ENCODE measurements at places on chromosomes 12 and 14. TPM values are rescaled to one million over a fixed set of nuclear protein-coding genes. Genes with fewer than 3 reads are reported as not detected.
A peak's percentile ranks its signal among the peaks of the same experiment; 100 is the strongest.

CLEC4E gene
- 3.2 TPM for total RNA-seq

RERG gene
- total RNA-seq: 3.2 TPM

FAM90A1 gene
- total RNA-seq: 0.64 TPM

SERPINA3 gene
- total RNA-seq: 3.3 TPM

DNA sequence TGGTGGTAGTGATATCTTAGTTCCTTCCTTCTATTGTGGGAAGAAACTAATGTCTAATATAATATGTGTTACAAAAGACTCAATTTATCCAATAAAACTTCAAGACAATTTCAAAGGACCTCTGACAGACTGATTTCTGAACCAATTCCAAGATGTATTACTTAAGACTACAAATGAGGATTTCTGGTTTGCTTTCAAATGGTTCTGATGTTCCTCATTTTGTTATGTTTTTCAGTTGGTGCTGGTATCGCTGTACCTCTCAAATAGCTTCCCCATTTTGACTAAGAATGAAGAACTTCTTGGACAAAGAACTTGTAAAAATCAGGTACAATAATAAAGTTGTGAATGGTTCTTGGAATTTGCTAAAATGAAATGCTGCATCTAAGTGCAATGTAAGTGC is 19.4 kb upstream of the MBIP start:
- no peak for DNase-seq
- no peaks in the 10 kb centered on the region for H3K4me1 ChIP-seq
- H3K27ac ChIP-seq: no peak overlapping the region
- no peaks in the 10 kb centered on the region for H3K27me3 ChIP-seq
- H3K4me3 ChIP-seq: no peak overlapping the region
- no peaks in the 10 kb centered on the region for H3K36me3 ChIP-seq

- H3K36me3 ChIP-seq: no peaks in the 10 kb centered on the region
- no peak overlapping the region for H3K27ac ChIP-seq
- no peak overlapping the region for H3K4me3 ChIP-seq
- H3K27me3 ChIP-seq: no peaks in the 10 kb centered on the region
- peaks cover 72% of the 10 kb centered on the region for H3K4me1 ChIP-seq
These were observed 28.5 kb downstream of the DAAM1 start for GRCh38 chr14:59217011-59217410.

DNA sequence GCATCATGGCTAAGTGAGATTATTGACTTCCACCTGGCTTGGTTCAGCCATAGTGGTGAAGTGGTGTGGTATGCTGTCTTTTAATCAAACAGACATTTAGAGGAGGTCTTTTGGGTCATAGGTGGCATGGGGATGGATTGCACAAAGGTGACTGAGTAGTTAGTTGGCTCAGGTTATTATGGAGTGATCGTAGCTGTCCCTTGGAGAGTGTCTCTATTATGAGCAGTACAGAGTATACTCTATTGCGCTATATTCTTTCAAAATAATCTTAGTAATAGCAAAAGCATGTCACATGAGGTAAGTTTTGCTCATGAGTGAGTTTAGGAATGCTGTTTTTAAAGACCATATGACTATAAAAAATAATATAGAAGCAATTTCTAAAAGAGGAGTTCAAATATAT is 60.4 kb downstream of the RASSF8 start:
- no peak overlapping the region for H3K4me3 ChIP-seq
- no peak for DNase-seq
- H3K36me3 ChIP-seq: no peaks in the 10 kb centered on the region
- no peaks in the 10 kb centered on the region for H3K27me3 ChIP-seq
- no peaks in the 10 kb centered on the region for H3K4me1 ChIP-seq

- no peaks in the 10 kb centered on the region for H3K36me3 ChIP-seq
- no peak for DNase-seq
- peak overlapping the region; percentile 2 for H3K4me3 ChIP-seq
- no peaks in the 10 kb centered on the region for H3K27me3 ChIP-seq
- H3K4me1 ChIP-seq: peaks cover 90% of the 10 kb centered on the region
These were observed 2.9 kb downstream of the CLMN start for GRCh38 chr14:95316821-95317220.

DNA sequence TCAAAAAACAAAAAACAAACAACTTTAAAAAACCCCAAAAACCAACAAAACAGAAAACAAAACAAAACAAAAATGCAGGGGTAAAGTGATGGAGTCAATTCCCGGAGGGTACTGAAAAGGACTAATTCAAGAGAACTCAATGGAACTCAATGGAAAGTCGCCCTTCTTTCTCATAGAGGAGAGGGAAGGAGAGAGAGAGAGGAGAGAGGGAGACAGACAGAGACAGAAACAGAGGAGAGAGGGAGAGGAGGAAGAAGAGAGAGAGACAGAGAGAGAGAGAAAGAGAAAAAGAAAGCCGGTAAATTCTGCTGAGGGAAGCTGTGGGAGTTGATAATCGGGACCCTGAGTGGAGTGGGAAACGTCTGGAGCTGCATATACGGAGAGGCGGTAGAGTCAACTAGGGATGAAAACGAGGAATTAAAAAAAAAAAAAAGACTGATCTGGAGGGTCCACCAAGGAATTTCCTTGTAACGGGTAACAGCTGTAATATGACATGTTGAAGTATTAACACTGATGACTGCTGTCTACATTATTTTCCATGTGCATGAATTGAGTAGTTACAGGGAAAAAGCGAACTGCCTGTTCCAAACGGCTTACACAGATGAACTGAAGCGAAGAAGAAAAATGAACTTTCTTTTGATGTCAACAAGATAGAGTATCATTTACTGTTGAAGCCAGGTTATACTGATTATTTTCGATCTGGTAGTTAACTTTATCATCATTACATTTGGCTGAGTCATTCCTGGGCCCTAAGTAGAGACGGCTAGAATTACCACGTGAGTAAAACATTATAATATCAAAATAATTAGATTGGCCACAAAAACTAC is 934 bp upstream of the ZC2HC1C start:
- peak overlapping the region; percentile 70 for H3K4me3 ChIP-seq
- H3K36me3 ChIP-seq: no peaks in the 10 kb centered on the region
- peaks cover 55% of the 10 kb centered on the region for H3K4me1 ChIP-seq
- no peaks in the 10 kb centered on the region for H3K27me3 ChIP-seq

DNA sequence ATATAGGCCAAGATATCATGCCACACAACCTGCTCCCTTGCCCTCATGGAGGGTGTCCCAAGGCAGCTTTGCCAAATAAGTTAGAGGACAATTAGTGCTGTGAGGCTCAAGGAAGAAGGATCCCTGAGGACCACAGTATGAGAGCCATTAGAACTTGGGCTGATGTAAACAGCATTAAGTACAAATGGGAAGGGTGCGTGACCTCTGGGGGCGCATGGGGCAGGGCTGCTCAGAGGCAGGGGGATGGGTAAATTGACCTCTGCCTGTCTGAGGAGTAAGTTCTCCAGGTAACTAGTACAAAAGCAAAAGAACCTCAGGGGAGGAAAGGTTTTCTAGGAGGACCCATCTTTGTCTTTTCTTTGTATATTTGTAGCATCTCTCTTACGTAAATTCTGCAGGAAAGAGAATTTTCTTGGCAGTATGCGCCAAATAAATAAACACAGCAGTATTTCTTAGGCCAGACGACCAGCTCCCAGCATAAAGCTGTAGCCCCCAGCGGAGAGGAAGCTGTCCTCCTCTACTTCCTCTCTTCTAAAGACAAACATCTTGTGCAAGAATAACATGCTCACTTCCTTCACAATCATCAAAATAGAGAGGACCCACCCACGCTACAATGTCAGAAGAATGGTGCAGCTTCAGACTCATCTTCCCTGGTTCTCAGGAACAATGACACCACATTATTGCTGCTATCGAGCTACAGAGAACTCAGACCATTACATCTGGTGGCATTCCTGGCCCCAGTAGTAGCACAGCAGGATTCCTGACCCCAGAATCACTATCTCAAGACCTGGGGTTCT is 16.4 kb upstream of the VWF start:
- no peak overlapping the region for H3K27ac ChIP-seq
- no peak for DNase-seq
- H3K36me3 ChIP-seq: no peaks in the 10 kb centered on the region
- no peak overlapping the region for H3K4me3 ChIP-seq
- H3K4me1 ChIP-seq: peaks cover 3% of the 10 kb centered on the region
- no peaks in the 10 kb centered on the region for H3K27me3 ChIP-seq

GRCh38 chr14:94383777-94384176 is 4.6 kb downstream of the SERPINA1 start:
- DNase-seq: no peak
- no peaks in the 10 kb centered on the region for H3K4me1 ChIP-seq
- H3K4me3 ChIP-seq: no peak overlapping the region
- no peaks in the 10 kb centered on the region for H3K27me3 ChIP-seq

DNA sequence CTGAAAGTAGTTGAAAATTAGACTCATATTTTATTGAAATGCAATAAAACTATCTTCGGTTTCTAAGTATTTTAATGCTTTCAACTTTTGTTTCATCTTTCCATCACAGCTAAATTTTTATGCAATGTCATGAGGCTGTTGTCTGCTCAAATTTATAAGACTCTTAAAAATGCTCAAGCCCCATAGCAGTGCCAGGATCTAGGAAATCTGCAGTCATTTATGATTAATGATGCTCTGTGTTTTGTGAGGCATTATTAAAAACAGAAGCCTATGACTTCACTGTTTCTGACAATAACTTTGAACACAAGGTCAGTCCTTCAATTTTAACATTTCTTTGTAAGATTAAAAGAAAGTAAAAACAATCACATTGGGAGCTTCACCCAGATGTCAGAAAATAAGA is 112.5 kb downstream of the ALX1 start:
- H3K27ac ChIP-seq: no peak overlapping the region
- H3K4me3 ChIP-seq: no peak overlapping the region
- no peak for DNase-seq
- H3K4me1 ChIP-seq: no peaks in the 10 kb centered on the region
- no peaks in the 10 kb centered on the region for H3K27me3 ChIP-seq
